ENCODE measurements at places on chromosomes 12 and 14.

- DNase-seq = no peak
These were observed 6.2 kb downstream of the SHMT2 start for GRCh38 chr12:57235728-57236131.

DNA sequence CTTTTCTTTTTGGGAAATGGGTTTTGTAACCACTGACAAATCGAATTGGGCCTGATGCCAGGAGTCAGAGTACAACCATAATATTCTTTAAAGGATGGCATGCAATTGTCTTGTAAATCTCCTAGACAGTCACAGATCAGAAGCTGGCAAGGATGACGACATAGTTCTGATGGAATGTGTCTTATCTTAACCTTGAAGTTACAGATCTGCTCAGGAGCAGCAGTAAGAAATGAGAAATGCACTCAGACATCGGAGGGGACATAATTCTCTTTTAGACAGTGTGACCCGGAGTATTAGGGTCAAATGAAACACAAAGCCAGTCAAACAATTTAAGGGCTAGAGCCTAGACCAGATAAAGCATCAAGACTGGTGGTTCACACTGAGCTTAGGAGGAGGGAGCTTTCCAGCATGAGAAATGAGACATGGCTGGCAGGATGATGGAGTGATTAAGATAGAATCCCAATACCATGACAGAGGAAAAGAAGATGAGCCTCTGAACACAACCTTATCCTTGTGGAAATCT, 17.5 kb downstream of the CBX5 start:
- DNase-seq = no peak

GRCh38 chr14:76090616-76091391, 60.9 kb upstream of the GPATCH2L start:
- DNase-seq = no peak

DNA sequence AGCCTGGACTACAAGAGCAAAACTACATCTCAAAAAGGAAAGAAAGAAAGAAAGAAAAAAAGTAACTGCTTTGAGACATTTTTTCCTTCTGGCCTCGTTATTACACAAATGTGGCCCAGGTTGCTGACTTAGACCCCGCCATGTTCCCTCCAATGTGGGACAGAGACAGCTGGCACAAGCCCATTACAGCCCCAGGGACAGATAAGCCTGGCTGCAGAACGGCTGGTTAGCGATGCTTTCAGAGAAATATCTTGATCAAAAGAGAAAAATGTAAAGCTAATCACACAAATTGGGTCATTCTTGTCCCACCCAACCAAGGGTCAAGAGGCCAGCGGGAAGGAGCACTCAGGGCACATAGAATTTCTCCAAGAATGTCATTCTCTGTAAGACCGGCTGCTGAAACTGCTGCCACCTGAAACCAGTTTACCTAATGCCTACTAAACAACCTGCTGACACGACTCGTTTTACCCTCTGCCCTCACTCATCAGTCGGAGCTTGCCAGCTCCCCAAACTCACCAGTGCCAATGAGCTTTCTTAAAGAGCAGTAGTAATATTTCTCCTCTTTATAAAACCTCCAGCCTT, 63.1 kb downstream of the TNFAIP2 start:
- no peak for DNase-seq

- DNase-seq = no peak
These were observed 830 bp upstream of the SRRM4 start for GRCh38 chr12:118980407-118981014.

- peak; percentile 16 for DNase-seq
These were observed 268.9 kb downstream of the RAD51B start for GRCh38 chr14:68088451-68088854.

DNA sequence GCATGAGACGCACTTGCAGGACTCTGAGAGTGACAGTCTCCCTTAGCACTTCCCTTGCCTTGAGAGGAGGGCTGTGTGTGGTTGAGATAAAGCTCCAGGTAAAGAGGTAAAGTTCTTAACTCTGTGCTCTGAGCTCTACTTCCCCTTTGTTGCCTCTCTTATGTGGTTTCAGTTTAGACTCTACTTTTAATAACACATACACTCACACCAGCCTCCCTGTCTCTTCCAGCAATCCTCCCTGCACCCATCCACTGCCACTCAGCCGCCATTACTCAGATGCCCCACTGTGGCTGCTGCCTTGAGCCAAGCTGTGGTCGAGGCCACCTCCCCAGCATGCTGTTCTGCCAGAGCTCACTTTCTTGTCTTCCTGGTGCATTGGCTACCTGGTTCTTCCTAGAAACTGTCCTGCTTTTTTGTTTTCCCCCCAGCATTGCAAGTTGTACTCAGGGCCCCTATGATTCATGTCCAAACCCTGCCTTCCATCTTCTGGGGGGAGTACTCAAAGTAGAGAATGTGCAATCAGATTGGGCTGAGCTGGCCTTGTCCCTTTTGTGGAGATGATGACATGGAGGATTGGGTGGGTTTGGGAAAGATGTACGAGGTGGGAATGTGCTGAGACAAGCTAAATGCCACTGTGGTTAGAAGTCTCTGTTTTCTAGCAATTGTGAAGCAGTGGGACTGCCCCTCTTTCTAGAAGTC, 115.5 kb upstream of the PARP11 start:
- no peak for DNase-seq

DNA sequence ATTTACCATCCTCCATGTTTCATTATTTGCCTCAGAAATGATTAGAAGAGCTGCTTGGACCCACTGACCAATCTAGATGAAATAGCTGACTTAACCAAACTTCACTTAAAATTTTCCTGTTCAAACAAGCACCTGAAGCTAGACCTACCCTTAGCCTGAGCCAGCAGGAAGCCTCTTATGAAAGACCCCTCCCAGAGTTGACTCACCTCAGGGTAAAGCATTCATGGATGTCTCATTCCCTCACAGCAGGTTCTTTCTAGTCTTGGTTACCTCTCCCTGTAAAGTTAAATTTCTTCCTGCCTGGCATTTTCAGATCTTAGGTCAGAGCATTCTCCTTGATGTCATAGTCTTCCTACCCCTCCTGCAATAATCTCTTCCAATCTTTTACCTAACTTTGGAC, 1209.8 kb downstream of the FLRT2 start:
- DNase-seq = no peak

GRCh38 chr12:122852336-122853275, 17.3 kb downstream of the HIP1R start:
- no peak for DNase-seq

DNA sequence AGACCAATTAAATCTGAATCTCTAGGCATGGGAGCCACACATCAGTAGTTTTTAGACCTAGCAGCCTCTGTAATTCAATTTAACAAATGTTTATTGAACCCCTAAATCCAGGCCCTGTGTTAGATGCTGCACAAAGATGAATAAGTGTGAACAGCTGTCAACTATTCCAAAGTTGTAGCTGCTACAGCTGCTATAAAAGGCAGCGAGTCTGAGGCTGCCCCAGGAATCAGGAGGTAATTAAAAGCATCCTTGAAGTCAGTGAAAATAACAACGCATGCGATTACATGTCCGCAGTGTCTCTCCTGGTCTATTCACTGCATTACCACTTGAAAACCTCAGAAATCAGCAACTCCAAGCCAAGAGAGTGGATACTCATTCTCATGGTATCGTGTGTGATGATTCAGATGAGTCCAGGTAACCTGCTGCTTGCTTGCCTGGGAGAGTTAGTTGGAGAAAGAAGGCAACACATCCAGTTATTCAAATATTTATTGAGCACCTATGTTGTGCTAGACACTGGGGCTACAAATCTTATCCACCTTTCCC, 34.9 kb upstream of the DDHD1 start:
- no peak for DNase-seq

DNA sequence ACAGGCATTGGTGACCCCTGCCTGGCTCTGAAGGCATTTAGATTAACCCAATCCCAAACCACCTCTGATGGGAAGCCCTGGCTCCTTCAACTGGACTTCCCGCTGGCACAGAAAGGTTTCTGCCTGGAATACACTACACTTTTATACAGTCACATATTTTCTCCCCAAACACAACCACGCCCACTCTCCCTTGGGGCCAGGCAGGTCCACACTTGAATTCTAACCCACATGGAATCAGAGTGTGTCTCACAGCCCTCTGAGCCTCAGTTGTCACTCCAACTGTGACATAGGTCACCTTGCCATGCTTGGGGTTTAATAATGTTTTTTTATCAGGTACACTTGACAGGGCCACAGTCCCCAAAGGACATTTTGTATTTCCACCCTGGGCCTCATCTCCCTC, 368.6 kb downstream of the BCL11B start:
- no peak for DNase-seq

DNA sequence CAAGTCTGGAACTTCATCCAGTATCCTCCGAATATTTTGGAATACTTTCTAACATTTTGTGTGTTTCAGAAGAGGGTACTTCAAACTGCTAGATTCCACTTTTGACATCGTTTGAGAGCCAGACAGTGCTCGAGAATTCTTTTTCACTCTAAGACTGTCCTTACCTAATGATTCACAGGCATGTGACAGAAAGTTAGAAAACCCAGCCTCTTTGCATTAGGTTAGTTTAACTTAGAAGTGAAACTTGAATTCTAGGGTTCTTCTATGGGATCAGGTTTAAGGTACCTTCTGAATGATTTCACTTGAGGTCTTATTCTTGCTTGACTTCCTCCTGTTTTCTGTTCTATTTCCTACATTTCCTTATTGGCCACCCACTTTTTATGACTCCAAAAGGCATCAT, 431.8 kb downstream of the SLC6A15 start:
- DNase-seq = no peak

GRCh38 chr12:123659996-123660727, 10.8 kb upstream of the TCTN2 start:
- no peak for DNase-seq

DNA sequence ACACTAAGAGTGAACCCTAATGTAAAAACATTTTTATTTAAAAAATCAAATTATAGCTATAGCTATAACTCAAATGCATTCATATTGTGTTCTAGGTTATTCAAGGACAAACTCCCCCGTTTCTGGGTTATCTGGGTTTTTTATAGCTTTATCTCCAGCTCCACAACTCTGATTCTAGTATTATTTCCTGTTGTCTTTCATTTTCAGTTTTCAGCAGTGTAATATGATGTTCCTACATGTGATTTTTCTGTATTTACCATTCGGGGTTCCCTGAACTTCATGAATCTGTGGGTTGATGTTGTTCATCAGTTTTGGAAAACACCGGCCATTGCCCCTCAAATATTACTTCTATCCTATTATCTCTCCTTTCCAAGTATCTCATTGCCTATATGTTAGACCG, 221.9 kb upstream of the FOXN3 start:
- no peak for DNase-seq

GRCh38 chr14:73293782-73294781, 56.8 kb downstream of the PAPLN start:
- no peak for DNase-seq

- no peak for DNase-seq
These were observed 181.6 kb upstream of the FOXG1 start for GRCh38 chr14:28584951-28585350.

DNA sequence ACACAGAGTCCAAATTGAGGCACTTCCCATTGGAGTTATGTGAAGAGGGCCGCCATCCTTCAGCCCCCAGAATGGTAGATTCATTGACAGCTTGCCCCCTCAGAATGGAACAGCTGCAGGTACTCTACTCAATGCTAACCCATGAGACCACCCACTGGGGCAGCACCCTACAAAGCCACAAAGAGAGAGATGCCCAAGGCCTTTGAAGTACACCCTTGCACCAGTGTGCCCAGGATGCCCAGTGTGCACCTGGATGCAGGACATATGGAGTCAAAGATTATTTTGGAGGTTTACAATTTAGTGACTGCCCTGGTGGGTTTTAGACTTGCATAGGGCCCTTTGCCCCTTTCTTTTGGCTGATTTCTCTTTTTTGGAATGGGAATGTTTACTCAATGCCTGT, 933.9 kb downstream of the SLC16A7 start:
- no peak for DNase-seq

GRCh38 chr12:19430988-19431387, 8.3 kb upstream of the AEBP2 start:
- no peak for DNase-seq

- no peak for DNase-seq
These were observed 7.3 kb downstream of the SCYL2 start for GRCh38 chr12:100274291-100274690.

DNA sequence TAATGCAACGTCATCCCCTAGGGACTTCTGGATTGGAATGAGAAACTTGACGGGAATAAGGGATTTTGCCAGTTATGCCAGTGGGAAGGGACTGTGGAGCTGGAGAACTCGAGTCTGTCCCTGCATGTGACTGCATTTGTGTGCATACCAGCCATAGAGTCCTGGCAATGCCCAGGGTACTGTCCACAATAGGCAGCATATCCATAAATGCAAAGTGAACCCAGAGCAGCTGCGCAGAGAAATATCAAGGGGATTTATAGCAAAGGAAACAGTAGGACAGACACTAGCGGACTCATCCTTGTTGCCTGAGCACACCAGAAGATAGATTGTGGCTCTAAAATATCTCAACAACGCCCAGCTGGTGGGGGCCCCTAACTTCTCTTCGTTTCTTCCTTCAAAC, 247.1 kb upstream of the SRRM4 start:
- no peak for DNase-seq

- DNase-seq = no peak
These were observed 196.4 kb downstream of the RGS6 start for GRCh38 chr14:72128629-72129028.

GRCh38 chr12:124869059-124869665, 5.5 kb upstream of the SCARB1 start:
- DNase-seq = no peak

DNA sequence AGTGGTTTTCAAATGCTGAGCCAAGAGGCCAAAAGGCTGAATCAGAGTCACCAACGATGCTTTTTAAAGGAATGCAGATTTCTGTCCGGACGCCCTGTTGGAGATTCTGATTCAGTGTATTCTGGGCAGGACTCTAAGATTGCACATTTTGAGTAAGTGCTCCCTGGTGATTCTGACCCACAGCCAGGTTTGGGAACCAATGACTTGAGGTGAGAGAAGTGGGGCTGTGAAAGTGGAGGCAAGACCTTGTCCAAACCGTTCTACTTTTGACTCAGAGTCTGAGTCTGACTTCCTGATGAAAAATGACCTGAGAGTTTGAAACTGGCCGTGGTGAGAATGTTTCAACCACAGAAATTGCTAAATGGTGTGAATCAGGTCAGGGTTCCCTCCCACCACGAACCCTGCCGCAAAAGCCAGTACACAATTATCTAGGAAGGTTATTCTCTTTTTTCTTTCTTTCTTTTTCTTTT, 90.2 kb downstream of the NTN4 start:
- no peak for DNase-seq

DNA sequence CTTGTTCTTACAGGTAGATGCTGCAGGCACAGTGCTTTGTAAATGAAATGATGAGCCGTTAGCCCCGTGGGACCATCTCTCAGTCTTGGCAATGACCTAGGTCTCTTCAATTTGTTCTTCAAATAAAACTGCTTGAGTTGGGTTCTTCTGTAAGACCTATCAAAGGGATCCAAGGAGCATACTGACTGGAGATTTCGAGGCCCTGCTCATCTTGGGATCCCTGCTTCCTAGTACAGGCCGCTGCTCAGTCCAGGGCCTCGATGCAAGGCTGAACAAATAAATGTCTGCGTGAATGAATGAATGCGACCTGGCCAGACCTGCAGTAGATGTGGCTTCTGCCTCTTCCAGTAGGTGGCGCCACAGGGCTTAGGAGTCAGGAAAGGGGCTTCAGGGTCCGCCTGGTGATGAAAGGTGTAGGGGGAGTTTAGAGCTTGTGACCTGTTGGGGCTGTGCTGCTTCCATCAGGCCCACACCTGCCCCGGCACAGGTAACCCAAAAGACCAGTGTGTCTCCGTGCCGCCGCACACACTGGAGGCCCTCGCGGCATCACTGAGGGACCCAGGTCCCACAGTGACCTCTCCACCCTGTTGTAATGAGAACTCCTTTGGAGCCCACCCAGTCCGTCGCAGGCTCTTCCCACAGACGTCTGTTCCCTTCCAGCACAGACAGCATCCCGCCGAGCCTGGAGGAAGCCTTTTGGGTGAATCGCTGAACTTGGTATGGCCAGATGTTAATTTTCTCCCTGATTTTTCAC, 4.4 kb downstream of the CACNA1C start:
- DNase-seq = peak; percentile 41

Measured in NCI-H2081 (cell line).